CD8-positive, alpha-beta memory T cell (primary cell): ENCODE measurements at places on chromosomes 6 and 20.

DNA sequence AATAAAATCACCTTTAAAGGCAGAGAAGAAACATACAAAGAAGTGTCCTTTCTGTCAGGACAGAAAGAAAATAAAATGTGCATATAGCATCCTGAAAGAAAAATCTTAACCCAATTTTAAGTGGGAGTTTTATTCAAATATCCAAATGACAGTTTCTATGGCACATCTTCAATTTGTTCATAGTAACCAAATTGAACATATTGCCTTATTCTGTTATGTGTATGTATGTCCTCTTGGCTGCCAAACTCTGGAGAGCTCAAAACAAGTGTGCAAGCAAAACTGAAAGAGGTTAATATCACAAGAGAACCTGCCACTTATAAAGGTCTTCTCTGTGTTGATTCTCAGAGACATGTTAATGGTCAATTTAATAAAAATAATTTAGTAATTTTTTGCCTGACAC is 334.7 kb downstream of the BCKDHB start:
- no peak for DNase-seq

DNA sequence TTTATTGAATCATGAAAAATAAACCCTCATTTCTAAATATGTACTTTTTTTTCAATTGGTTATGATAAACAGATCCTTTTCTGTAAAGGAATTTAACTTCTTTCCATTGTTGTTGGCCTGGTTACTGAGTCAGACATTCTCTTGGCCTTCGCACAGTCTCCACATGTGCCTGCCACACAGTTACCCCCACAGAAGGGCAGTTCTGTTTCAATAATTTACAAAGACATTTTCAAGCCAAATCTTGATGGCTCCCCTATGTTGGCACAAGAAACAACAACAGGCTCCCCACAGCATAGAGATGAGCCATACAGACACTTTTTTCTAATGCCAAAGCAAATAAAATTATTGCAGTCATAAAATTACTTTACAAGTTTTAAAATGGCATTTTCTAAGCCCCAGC is 55.6 kb upstream of the BEND6 start:
- no peak for DNase-seq

GRCh38 chr6:158143700-158144099 is 24.4 kb downstream of the SERAC1 start:
- DNase-seq = no peak

- DNase-seq = no peak
These were observed 48.5 kb downstream of the KIF13A start for GRCh38 chr6:17938901-17939300.

DNA sequence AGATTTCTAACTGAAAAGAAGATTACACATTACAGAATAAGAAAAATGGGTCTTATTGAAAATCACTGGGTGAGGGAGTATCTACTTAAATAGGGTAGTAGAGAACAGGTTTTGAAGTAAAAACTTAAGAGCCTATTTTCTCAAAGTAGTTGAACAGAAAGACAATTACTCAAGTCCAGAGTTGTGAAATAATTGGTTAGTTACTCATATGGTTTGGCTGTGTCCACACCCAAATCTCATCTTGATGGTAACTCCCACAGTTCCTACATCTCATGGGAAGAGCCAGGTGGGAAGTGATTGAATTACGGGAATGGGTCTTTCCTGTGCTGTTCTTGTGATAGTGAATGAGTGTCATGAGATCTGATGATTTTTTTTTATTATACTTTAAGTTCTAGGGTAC is 1035.3 kb upstream of the GJE1 start:
- no peak for DNase-seq

GRCh38 chr6:151118461-151119123 is 121.2 kb upstream of the AKAP12 start:
- DNase-seq = no peak

DNA sequence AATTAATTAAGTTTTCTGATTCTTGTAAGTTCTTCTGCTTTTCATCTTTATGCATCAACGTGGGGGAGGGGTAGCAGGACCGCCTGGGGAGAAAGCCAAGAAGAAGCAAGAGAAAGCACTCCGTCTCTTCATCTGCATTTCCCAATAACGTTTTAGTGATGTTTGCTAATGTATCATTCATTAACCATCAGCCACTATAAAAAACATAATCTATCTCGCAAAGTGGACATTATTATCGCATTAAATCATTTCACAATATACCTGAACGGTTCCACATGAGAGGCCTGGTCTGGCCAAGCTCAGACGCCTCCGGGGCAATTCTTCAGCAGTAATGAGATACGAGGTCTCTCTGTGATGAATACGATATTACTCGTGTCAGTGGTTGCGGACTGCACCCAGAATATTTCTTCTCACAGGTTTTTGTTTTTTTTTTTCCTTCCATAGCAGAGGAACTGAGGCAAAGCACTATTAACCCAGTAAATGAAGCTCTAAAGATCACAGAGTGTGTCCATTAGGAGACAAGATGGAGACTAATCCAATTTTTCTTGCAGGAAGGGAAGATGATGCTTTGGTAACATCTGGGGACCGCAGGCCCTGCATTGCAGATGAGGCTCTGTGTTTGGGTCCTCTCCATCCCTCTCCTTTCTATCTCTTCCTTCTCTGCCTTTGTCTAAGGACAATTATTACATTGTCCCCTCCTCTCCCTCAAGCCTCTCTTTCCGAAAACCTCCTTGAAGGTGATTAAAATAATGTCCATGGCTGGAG is 156.1 kb downstream of the SLC35B3 start:
- no peak for DNase-seq

DNA sequence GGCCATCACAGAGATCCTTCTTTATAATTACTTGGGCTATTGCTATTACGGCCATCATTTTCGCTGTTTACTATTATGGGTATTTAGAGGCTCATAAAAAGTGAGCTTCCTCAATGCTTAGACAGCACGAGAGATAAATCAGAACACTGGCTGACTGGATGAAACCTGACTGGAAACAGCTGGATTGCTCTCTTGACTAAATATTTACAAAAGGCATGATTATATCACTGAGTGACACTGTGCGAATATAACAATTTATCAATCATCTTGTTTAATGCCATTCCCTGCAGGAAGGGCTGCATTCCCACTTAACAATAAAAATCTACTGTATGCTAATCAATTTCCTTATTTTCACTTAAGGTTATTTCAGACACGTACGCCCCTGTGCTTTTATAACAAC is 260.1 kb upstream of the ARID1B start:
- no peak for DNase-seq

GRCh38 chr6:112296122-112296521 is 41.8 kb upstream of the LAMA4 start:
- DNase-seq = no peak

DNA sequence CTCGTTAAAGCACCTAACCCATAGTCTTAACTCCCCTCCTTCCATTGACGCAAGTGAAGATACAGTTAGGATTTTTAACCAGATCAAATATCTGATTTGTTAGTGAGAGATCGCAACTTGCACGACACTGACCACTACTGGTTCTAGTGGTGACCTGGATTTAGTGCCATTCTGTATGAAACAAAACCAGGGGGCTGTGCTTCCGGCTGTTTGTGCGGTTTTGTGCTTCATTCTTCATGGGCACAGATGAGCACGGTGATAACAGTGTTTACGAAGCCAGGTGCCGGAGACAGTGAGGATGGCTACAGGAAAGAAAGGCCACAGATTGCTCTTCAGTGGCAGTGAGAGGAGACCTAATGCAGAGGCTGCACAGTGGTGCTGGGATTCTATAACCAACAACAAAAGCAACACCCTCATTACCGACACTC is 75.5 kb downstream of the NOL4L start:
- peak; percentile 37 for DNase-seq

DNA sequence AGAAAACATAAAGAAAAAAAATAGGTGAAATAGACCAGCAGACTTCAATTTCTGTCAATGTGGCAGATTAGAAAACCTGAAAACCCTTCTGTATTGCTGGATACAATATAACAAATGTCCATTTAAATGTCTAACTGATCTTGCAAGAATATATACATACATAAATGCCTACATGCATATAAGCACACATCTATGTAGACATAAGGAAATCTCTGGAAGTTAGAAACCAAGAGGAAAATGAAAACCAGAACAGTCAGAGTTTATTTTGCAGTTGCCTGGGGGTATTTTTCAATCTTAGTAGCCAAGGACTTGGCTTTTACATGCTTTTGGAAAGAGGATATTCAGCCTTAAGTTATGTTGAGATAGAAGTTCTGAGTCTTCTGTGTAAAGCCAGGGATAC is 184.0 kb downstream of the RPS12 start:
- DNase-seq = no peak

DNA sequence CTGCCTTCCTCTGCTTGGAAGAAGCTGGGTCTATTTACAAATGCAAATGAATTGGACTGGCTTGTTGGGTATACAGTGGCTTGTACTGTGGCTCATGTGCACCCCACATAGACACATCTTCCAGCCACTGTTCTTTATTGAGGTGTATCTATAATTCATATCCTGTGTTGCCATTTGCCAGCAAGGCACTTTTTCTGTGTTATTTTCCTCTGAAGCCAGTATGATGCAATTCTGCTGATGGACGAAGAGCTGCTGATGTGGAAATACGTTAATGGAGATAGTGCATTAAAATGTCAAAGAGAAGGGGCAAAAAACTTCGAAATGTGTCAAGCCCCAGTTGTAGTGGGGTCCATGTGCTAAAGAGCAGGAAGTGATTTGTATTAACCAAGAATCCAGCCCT is 167.5 kb downstream of the TMEM242 start:
- DNase-seq = no peak

DNA sequence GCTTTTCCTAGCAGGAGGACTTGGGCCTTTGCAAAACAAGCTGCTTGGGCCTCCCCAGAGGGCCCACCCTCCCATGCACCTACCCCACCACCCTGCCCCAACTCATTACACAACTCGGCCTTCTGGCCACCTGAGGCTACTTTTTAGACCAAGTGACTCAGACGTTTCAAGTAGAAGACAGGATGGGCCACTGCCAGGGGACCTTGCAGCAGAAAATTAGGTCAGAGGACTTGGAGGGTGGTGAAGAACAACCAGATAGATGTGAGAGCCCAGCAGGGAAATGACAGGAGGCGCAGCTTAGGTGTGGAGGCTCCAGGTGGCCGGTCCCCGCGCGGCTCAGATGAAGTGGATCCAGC is 1.4 kb downstream of the PPP1R3D start:
- no peak for DNase-seq

DNA sequence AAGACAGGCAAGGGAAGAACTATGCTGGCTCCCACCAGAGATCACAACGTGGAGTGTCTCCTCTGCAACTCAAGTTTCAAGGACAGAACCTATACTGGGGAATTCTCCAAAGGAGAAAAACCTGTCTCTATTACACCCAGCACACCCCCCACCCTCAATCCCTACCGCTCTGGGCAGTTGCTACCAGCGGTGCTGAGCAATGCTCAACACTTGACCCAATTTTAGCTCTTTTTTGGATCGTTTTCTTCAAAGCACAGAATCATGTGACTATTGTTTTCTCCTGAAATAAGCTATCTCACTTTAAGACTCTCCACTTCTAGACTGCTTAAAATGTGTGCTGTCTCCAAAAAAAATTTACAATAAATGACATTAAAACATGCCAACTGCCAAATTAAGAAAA is 23.3 kb downstream of the MAP7 start:
- DNase-seq = no peak

GRCh38 chr6:78598966-78599365 is 268.4 kb upstream of the IRAK1BP1 start:
- no peak for DNase-seq

DNA sequence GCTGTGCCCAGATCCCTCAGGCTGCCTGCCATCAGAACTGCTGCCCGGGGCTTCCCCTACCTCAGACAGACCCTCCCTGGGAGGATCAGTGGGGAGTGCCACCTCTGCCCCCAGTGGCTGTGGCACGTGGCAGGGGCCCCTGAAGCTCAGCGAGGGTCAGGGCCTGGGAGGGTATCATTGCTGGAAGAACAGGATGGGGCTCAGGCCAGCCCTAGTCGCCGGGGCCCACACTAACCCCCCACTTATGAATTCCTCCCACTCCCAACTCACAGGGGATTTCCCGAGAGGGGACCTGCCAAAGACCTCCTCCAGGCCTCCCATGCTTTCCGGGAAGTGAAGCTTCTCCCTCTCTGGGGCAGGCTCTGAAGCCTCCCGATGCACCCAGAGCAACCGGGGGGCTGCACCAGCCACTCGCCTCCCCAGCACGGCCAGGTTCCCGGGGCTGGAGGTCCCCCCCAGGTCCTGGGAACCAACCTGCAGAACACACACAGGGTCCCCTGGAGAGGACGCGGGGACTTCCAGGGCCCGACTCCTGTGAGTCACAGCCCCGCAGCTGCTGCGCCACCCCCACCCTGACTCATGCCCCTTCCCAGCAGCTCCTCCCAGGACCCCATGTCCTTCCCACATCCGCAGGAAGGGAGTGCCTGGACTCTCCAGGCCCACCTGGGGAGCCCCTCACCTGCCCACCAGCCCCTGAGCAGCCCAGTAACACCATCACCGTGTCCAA is 2.5 kb downstream of the TNFRSF6B start:
- DNase-seq = no peak

DNA sequence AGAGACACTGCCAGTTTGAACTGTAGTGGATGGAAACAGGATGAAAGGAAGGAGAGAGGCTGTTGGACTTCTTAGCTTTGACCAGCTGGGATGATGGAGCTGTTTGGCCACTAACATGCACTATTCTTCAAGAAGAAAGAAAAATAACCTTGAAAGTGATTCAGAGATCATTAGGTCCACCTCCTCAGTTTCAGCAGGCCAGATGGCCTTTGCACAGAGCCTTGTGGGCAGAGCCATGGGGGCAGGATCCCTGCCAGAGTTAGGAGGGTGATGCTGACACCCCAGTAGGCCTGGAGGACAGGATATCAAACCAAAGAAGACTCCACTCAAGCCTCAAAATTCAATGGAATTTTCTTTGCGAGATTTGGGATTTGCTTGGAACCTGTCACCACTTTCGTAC is 74.5 kb upstream of the TMEM181 start:
- no peak for DNase-seq

DNA sequence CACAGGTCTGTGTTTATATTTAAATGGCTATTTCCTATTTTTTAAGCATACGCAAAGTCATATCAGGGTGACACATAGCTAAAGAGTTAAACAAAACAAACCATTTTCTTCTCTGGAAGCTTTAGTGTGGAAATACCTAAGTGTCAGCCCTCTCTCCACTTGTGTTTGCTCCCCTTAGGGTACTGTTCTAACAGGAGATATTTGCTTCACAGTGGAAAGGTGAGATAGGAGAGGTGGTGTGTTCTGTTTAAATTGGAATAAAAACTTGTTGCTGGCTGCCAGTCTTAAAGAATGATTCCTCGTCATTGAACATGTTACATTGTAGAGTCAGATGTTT is 18.9 kb downstream of the PHACTR2 start:
- DNase-seq = no peak

- DNase-seq = no peak
These were observed 1.4 kb downstream of the GMPR start for GRCh38 chr6:16239798-16240123.
